Activated naive CD4-positive, alpha-beta T cell treated with Interleukin-2 at 50 U/mL for 16 hours (primary cell): ENCODE measurements at places on chromosomes 4 and X.

DNA sequence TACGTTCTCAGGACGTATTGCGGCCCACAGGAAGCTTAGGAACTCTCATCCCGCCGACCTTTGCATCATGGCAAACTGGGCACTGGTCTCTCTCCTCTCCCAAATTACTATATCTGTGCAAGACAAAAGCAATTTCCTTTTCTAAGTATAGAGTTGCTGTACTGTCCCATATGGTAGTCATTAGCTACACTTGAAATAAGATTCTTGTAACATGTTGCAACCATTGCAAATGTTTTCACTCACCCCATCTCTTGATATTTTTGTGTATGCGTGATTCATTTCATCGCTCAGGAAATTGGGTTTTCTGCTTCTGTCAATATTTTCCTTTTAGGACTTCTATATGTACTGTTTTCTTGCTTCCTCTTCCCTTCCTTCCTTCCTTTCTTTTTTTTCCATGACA is 15.7 kb downstream of the ARMCX6 start:
- no peak for DNase-seq

DNA sequence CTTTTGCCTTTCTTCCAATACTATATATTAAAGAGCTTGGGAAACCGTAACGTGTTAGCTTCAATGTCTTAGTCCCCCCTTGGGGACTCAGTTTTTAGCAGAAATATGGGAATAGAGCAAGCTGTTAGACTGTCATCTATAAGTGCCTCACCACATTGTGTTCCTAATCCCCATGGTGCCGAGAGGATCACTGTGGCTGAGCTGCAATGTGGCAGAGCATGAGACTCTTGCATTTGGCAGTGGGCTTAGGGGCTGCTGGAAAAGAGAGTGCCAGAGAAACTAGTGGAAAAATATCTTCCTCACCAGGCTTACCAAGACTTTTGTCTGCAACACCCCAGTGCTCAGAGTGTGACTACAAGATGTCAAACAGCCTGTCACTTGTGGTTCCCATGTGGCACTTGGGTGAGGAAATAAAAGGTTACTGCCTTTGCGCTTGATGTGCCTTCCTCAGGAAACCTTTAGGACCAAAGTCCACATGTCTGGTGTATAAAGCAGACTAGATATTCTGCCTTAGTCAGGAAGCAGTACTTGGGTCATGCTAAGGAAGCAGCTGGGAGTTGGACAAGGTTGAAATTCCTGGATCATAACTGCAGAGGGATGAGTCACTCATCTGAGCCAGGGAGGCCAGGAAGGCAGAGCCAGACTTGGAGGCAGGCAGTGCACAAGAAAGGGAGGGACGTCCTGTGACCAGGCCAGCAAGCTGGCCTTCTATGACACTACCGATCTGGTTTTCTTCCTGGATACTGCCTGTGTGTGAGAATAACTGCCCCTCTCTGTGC is 9.7 kb upstream of the MAGEA4 start:
- DNase-seq = no peak

- no peak for DNase-seq
Observed at GRCh38 chr4:144572660-144573059, 73.3 kb upstream of the HHIP start.

DNA sequence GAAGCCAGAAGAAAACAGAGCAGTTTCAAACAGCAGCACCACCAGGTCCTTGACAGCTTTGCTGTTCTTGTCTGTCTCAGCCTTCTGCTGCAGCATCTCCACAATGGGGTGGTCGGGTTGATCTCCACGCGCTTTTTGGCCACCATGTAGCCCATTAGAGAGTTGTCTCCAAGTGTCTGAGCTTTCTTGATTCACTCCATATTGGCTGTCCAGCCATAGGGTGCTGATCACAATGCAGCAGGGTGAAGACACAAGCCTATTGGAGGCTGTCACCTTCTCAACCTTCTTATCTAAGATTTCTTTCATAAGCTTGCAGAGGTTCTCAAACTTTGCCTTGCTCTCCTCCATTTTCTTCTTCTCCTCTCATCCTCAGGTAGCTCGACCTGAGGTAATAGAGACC is 175.4 kb upstream of the S100G start:
- no peak for DNase-seq

- peak; percentile 54 for DNase-seq
Observed at GRCh38 chrX:154457491-154458115, 478 bp upstream of the PLXNA3 start.

- DNase-seq = peak; percentile 14
Observed at GRCh38 chrX:13487731-13488505, 81.5 kb upstream of the EGFL6 start.

DNA sequence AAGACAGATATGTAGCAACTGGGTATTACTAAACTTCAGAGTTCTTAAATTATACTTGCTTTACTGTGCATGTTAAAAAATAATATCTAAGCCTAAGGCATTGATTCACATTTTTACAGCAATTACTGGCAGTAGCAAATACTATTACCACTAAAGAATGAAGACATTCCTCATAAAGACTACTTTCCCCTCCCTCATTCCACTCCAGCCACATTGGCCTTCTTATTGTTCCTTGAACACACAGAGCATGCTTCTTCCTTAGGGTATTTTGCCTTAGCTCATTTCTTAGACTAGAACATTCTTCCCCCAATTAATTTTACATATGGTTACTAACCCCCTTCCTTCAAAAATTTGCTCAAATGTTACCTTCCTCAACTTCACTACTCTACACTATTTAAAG is 717.0 kb downstream of the CCSER1 start:
- no peak for DNase-seq

- no peak for DNase-seq
Observed at GRCh38 chr4:163385466-163385865, 41.8 kb downstream of the NPY5R start.

GRCh38 chr4:93791570-93792195 is 36.9 kb upstream of the ATOH1 start:
- no peak for DNase-seq
